ENCODE measurements at places on chromosomes 5 and 9.

DNA sequence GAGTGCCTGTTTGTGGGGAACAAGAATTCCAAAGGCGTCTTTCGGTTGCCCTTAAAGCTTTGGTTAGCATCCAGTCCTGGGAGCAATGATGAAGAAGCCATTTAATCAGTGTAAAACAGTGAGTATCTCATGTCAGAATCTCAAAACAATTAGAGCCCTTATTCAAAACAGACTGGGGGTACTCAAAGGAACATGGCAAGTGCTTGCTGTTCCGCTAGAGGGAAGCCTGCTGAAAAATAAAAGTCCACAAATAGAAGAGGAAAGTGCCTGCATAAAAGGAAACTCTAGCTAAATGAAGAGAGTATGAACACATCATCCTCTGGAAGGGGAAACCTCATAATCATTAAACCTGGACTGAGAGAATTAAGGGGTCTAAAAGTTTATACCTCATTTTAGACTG, 26.4 kb downstream of the FBXL7 start:
- DNase-seq, result no peak

DNA sequence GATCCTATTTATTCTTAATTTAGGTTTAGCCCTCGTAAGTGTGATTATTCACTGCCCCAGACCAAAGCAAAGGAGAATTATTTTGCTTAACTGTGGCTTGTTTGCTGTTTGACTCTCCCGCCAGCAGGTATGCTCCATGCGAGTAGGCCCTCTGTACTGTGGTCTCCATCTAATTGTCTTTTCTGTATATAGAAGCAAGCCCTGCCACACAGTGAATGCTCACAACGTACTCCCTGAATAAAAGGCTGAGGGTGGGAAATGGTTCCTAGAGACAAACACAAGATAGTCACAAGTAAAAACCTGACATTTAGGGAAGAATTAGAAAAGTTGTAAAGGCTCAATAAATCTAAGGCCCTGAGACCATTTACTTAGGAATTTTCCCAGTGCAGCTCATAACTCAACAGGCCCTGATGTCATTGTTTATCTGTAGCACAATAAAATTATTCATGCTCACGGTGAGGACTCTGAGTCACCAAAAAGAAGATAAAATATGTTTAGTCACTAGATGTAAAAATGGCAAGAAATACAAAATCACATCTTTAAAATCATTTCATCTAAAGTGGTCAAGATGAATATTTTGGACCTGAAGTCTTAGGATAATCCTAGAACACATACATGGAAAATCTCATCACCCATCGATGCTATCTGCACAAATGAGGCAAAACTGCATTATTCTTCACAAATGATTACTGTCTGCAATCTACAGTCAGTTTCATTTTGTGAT, 473.2 kb downstream of the ENC1 start:
- DNase-seq, result no peak

- DNase-seq, result no peak
Measured at GRCh38 chr5:137747848-137748247, 6.3 kb downstream of the HNRNPA0 start.

DNA sequence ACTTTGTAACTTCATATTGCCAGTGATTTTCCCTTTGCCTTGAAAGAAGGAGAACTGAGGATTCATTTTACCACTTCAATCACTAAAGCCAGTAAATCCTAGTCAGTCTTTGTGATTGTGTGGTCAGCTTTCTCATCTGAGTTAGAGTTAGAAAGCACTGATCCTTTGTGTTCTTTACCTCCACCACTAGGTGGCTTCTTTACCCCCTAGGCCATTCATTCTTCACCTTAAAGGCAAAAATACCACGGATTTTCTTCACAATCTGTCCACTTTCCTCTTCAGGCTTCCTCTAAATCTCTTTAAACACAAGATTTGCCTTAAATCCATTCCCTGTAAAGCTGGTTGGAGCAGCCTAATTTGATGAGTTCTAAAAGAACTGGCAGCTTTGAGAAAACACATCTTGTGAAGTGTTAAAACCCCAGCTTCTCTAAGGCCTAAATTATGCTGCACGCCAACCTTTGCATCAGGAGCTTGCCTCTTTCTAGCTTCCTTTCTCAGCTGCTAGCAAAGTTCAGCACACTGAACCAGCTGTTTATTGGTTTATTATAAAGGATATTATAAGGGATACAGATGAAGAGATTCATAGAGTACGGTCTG, 20.4 kb downstream of the BDP1 start:
- DNase-seq, result peak; percentile 37

DNA sequence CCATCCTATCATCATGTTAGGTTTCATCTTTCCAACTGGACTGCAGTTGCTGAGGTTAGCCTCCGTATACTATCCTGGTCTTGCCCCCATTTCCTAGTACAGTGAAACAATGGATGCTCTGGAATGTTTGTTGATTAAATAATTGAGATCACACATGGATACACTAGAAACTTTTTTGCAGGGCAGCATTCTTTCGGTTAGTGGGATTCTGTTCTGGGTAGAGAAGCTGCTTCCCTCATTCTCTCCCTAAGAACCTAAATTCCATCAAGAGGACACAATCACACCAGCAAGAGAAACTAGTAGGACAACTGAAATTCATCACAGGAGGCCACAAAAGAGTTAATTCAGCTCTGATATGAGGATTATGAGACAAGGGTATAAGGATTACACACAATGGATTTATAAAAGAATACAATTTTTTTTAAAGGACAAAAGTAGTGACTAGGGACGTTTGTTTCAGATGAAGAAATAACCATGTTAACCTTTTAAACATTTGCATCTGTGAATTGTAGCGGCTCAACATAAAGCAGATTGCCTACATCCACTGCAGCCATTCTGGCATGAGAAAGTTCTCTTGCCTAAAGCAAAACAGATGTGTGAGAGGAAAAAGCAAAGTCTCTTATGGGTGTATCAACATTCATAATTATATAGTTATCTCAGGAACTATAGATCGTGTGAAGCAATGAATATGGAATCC, 162.7 kb upstream of the LHFPL2 start:
- DNase-seq, result no peak

DNA sequence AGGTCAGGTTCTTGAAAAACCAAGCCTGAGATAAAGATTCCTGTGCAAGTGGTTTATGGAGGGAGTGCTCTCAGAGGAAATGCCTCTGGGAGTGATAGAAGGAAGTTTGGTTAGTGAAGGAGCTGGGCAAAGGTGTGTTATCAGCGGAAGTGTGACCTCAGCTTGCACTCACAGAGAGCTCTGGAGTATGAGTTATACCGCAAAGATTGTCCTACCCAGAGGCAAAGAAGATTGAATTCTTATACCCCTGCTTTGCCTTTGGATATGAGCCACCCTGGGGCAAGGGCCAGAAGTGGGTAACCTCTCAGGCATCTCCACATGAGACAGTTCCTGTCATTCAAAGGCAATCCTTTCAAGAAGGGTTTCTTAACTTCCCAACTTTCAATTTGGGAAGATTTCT, 145.6 kb downstream of the MUSK start:
- no peak for DNase-seq

GRCh38 chr9:89933578-89933977, 328.8 kb downstream of the GADD45G start:
- DNase-seq, result no peak

DNA sequence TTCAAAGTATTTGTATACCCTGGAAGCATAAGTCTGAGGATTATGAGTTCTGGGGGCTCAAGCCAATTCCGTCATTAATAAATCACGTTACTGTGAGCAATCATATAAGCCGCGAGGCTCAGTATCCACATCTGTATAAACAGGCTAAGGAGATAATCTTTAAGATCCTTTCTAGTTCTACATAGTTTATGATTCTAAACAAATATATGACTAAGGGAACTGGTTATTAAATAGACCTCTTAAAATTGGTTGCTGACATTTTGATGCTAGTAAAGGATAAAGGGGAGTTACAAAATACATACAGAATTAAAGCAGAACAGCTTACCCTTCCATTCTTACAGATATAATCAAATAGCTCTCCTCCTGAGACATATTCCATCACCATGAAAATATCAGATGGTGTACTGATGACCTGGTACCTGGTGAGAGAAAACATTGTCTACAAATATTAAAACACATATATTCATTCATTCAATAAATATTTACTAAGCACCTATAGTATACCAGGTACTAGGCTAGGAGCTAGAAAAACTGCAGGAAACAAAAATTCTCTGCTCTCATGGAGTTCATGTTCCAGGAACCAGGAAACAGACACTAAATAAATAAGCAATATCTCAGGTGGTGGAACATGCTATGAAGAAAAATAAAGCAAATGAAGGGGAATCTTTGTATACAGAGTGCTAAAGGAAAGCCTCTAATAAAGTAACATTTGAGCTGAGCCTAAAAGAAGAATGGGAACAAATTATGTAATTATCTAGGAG, 19.5 kb upstream of the TTC33 start:
- DNase-seq, result peak; percentile 3

DNA sequence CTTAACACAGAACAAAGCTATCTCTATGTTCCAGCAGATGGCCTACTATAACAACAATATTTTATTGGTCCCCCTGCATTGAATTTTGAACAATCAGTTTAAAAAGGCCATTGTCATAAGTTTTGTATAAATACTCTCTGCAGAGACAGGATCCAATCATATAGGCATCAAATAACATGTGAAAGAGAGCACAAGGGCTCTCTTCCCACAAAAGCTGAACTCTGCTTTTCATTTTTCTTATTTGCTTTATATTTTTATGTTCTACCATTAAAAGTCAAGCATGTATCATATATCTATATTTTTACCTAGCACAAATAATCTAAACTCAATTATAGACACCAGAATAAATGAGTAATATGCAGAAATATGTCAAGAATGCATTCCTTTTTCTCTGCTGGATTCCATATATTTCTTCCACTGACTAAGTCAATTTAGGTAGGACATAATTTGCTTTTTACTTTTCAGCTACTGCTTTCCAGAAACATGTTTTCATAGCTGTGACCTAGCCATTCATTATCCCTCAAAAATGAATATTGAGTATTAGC, 143.6 kb downstream of the CDH9 start:
- DNase-seq, result no peak
